CD4-positive, alpha-beta memory T cell (primary cell): ENCODE measurements at places on chromosomes 16 and 17. TPM values are rescaled to one million over a fixed set of nuclear protein-coding genes. Genes with fewer than 3 reads are reported as not detected.

DNA sequence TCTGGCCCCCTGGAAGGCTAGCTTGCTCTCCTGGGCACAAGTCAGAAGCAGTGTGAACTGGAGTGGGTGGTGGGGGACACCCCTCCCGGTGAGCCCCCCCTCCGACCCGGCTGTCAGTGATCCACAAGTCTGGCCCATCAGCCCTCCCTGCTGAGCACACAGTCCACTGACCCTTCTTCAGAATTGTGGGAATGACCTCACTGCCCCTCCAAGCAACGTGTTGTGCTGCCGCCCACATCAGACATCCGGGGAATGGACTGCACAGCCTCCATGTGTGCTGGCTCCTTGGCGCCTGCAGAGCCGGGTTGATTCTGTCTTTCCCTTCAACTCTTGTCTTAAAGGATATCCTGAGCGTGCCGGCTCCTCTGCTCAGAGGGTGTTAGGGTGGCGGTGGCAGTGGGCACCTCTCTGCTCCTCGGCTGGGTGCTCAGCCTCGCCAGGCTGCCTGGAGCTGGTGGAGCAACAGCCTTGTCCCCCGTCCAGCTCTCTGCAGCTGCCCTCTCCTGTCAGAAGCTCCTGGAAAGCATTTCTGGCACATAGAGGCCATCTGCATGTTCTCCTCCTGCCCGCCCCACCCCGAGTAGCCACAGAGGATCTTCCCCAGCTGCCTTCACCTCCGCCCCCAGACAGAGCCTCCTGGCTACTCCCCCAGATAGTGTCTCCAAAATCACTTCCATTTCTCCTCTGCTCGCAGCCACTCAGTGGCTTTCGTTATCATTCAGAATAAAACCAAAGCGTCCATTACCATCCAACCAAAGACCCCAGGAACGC, 19.8 kb downstream of the NPTX1 start:
- H3K4me3 ChIP-seq: no peak overlapping the region
- no peaks in the 10 kb centered on the region for H3K36me3 ChIP-seq
- no peak for DNase-seq
- no peak overlapping the region for H3K27ac ChIP-seq

DNA sequence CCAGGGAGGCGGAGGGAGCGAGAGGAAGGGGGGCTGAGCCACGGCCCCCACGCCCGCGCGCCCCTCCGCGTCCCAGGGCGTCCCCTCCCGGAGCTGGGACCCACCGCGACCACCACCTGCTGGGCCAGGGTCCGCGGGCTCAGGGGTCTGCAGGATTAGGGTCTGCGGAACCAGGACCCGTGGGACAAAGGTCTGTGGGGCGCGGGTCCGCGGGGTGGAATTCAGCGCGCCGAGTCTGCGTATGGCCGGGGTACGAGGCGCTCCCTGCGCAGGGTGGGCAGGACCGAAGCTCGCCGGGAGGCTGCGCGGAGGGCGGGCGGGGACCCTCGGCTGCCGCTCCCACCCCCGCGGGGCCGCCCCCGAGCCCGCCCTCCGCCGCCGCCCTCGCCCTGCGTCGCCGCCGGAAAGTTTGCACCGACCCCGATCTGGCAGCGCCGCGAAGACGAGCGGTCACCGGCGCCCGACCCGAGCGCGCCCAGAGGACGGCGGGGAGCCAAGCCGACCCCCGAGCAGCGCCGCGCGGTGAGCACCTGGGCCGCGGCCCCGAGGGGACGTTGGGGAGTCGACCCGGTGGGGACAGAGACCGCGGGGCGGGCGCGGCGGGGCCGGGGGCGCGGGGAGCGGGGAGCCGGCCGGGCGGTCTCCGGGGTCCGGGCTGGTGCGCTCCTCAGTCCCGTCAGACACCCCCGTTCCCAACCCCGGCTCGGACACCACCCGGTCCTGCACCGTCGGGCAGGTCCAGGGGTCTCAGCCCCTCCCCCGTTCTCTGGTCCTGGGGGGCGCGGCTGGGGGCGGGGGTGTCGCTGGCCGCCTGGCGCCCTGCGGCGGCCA, at the start of gene GCGR:
TSS of gene GCGR (plus strand) at position 423 of the 831 bp plus-strand sequence. CDS start 4,869 bp downstream, outside the sequence.
- H3K4me1 ChIP-seq: no peaks in the 10 kb centered on the region
- no peak for DNase-seq
- no peak within 1 kb of the TSS for H3K4me3 ChIP-seq
- H3K27me3 ChIP-seq: peaks cover 15% of the 10 kb centered on the region

DNA sequence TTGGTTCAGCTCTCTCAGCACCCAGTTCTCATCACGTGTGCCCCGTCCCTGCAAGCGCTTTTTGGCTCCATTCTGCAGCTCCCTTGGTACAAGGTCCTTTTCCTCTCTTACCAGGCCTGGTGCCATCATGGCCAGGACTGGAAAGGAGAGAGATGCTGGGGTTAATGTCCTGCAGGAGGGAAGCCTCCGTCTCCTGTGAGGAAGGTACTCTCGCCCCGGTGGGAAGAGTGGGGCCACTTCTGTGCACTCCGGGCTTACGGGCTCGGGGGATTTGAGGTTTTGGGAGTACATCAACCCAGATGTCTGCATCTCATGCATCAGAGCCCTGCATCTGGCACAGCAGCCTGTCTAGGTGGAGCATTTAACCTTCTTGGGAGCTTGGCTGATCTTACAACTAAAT, 10.1 kb downstream of the CTRB2 start:
- H3K4me3 ChIP-seq: no peak overlapping the region
- peaks cover 9% of the 10 kb centered on the region for H3K4me1 ChIP-seq

DNA sequence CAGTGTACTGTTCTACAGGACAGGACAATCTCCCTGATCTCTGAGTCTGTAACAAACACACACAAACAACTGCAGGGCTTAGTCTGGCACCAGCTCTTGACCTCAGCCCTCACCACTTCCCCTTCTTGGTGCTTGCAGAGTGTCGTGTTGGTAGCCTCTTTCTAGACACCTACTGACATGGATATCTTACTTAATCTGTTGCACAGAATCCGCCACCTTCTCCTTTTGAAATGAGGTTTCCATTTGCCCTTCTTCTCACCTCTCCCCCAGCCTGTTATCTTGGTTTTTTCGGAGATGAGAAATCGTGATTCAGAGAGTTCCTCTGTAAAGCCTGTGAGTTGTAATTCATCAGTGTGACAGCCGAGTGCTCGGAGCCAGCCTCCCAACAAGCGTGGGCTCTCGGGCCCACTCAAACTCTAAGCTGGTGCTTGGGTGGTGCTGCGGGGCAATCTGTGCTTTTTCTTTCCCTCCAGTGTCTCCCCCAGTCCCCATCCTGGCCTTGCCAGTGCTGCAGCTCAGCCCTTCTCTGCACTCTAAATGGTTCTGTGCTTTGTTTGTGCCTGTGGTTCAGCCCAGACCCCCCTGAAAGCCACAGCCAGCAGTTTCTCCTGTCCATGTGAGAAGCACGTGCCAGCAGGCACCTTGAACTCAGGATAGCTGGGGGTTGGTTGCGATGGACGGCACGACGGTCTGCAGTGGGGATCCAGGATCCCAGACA, 28.1 kb downstream of the KIAA0513 start:
- DNase-seq: peak; percentile 94
- peak overlapping the region; percentile 57 for H3K27ac ChIP-seq
- H3K4me1 ChIP-seq: peaks cover 43% of the 10 kb centered on the region
- peak overlapping the region; percentile 24 for H3K4me3 ChIP-seq
- no peaks in the 10 kb centered on the region for H3K36me3 ChIP-seq

- no peak overlapping the region for H3K27ac ChIP-seq
- H3K36me3 ChIP-seq: no peaks in the 10 kb centered on the region
- no peak overlapping the region for H3K4me3 ChIP-seq
- no peaks in the 10 kb centered on the region for H3K27me3 ChIP-seq
- no peaks in the 10 kb centered on the region for H3K4me1 ChIP-seq
- no peak for DNase-seq
Observed at GRCh38 chr16:78596348-78596995, 497.0 kb downstream of the WWOX start.

Gene MSI2
- total RNA-seq: 110 TPM
